ENCODE measurements at places on chromosomes 12 and 14. TPM values are rescaled to one million over a fixed set of nuclear protein-coding genes. Genes with fewer than 3 reads are reported as not detected.
A peak's percentile ranks its signal among the peaks of the same experiment; 100 is the strongest.

- no peak for DNase-seq
Observed at GRCh38 chr12:49098035-49098451, 3.4 kb upstream of the DHH start.

DNA sequence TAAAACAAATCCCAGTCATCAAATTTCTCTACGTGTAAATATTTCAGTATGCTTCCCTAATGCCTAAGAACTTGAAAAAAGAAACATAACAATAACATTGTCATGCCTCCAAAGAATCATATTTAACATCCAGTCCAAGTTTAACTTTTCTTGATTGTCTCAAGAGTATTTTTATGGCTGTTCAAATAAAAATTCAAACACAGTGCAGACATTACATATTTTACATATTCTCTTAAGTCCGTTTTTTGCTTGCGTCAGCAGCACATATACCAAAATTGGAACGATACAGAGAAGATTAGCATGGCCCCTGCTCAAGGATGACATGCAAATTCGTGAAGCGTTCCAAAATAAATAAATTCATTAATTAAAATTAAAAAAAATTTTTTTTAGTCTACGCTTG is 23.3 kb upstream of the EEA1 start:
- DNase-seq: peak; percentile 17

The RAPGEF3 gene
- polyA plus RNA-seq: 11.6 TPM

- DNase-seq: no peak
Observed at GRCh38 chr12:51407604-51408003, 16.4 kb upstream of the GALNT6 start.

DNA sequence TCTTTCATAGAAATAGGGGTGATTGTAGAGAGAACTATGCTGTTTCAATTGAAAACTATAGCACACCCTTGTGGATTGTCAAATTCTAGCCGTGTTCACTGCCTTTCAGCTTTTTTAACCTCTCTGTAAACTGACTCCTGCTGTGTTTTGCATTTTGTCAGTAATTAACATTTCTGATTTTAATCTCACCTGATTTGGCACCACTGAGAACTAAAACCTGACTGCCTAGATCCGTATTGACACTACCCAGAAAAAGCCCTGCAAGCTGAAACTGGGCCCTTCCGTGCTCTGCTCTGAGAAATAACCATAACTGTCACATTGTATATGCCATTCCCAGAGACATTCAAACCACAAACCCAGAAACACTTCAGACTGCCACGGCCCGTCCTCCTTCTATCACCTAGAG is 26.6 kb upstream of the ETV6 start:
- no peak for DNase-seq

The NIN gene
- 40.2 TPM for polyA plus RNA-seq

- DNase-seq: peak; percentile 53
Observed at GRCh38 chr12:65891987-65892481, 67.8 kb downstream of the HMGA2 start.

The DHH gene
- 0.82 TPM for polyA plus RNA-seq

- no peak for DNase-seq
Observed at GRCh38 chr14:77240336-77240915, 30.6 kb downstream of the NGB start.

- no peak for DNase-seq
Observed at GRCh38 chr14:37616853-37617252, 21.4 kb downstream of the TTC6 start.

GRCh38 chr14:85357120-85357519 is 172.8 kb upstream of the FLRT2 start:
- no peak for DNase-seq

- no peak for DNase-seq
Observed at GRCh38 chr14:75459099-75459741, 31.4 kb downstream of the JDP2 start.

GRCh38 chr14:61269321-61270083 is 11.6 kb downstream of the TMEM30B start:
- DNase-seq: peak; percentile 69

- no peak for DNase-seq
Observed at GRCh38 chr14:74907744-74908143, 15.3 kb downstream of the RPS6KL1 start.

GRCh38 chr14:97120204-97120603 is 323.0 kb downstream of the VRK1 start:
- no peak for DNase-seq

The MRPL52 gene
- 73.7 TPM for polyA plus RNA-seq

The B4GALNT3 gene
- 13.8 TPM for polyA plus RNA-seq

- DNase-seq: no peak
Observed at GRCh38 chr12:6961695-6962284, 8.7 kb downstream of the PHB2 start.

GRCh38 chr12:69343357-69343756 is 4.8 kb upstream of the LYZ start:
- DNase-seq: no peak

The DCN gene
- polyA plus RNA-seq: 1,348 TPM

- no peak for DNase-seq
Observed at GRCh38 chr12:67919406-67919805, 69.8 kb upstream of the IFNG-AS1 start.

The MRPL51 gene
- 111 TPM for polyA plus RNA-seq

The FGD6 gene
- 4.1 TPM for polyA plus RNA-seq

DNA sequence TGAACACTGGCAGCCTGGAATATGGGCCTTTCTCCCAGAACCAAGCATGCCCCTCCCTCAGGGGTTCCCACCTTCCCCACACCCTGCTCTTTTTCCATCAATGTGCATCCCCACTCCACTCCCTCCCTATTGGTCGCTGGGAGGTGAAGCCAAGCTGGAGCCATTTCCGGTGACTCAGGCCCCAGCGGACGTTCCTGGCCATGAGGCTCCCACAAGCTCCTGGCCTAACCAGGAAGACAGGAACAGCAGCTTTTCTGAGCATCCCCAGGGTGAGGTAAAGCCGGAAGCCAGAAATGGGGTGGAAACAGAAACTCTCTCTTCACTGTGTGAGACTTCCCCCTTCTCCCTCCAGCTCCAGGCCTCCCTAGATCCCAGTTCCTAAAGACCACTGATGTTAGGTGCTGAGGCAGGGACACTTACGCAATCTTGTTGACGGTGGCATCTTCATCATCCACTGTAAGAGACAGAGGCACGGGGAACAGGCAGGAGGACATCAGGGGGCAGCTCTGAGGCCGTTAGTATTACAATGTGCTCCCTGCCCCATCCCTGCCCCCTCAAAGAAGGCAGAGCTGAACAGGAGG is 5.1 kb downstream of the LMBR1L start:
- no peak for DNase-seq

DNA sequence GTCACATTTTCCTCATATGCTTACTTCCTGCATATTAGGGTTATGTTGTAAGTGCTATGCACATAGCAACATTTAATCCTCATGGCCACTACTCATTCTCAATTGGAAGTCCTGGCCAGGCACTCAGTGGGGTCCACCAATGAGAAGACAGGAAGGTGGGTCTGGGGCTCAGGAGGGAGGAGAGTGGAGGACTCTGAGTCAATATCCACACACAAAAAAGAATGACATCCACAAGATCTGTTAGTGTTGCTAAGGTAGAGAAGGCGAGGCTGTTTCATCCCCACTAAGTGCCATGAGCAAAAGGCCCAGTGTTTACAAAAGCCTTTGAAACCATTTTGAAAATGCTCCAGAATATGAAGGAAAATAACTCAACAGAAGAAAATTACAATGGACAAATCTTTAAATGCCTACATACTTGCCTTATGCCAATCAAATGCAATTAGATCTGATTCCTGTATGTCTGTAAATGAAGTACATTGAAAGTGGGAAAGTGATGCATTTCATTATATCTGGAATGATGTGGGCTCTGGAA is 53.9 kb downstream of the EID3 start:
- no peak for DNase-seq

GRCh38 chr14:41973178-41973577 is 366.5 kb downstream of the LRFN5 start:
- DNase-seq: no peak

The BIN2 gene
- polyA plus RNA-seq: 2.2 TPM

The LAG3 gene
- 0.70 TPM for polyA plus RNA-seq
